Endodermal cell (in vitro differentiated cells): ENCODE measurements at places on chromosomes 7 and 10.

DNA sequence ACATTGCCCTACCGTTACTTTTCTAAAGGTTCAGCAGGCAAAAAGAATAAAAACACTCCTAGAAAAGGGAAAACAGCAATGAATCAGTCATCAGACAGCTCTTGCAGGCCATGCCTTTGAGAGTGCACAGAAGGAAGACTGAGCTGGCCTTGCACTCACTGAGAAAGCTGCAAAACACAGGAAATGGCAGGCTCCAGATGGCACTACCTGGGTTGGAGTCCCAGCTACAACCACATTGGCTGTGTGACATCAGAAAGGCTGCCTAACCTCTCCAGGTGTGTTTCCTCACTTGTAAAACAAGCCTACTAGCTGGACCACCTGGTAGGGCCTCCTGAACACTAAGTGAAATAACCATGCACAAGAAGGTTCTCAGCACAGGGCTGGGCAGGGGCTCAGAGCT, 113.7 kb downstream of the SFMBT2 start:
- DNase-seq, result no peak

DNA sequence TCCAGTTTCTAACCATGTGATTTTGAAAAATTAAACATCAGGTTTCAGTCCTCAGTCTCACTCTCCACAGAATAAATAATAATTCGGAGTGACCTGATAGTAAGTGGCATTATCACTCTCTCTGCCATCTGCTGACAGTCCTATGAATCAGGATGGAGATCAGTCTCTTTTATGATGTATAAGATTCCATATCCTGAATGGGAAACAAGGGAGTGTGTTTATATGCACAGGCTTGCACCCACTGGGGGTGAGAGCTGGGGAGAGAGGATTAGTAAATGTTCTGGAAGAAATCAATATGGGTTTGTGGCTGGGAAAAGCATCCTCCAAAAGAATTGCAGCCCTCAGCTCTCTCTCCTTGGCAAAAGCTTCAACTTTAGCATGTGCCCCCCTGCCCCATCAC, 45.3 kb downstream of the DGKI start:
- no peak for DNase-seq

GRCh38 chr10:126917975-126918908, 13.0 kb downstream of the DOCK1 start:
- DNase-seq, result no peak

DNA sequence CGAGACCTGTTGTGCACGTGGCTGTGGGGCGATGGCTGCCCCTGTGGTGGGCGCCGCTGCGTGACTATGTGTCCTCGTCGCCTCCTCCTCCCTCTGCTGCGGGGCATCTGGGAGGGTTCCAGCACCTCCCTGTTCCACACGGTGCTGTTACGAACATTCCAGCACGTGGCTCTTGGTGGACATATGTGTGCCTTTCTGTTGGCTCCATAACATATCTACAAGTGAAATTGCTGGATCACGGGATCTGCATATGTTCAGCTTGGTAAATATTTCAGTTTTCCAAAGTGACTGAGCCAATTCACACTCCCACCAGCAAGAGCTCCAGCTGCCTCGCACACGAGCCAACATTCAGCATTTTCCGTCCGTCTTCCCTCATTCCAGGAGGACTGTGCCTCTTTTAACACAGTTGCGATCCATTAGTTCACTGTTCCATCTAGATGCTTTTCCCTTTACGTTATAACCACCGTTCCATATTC, 25.1 kb downstream of the SNX8 start:
- DNase-seq, result no peak

- no peak for DNase-seq
Measured at GRCh38 chr7:23618241-23618640, 21.1 kb downstream of the CCDC126 start.

GRCh38 chr7:67391168-67391567, 394.5 kb downstream of the TYW1 start:
- DNase-seq, result no peak

GRCh38 chr10:77494327-77494726, 143.3 kb downstream of the KCNMA1 start:
- DNase-seq, result peak; percentile 79

DNA sequence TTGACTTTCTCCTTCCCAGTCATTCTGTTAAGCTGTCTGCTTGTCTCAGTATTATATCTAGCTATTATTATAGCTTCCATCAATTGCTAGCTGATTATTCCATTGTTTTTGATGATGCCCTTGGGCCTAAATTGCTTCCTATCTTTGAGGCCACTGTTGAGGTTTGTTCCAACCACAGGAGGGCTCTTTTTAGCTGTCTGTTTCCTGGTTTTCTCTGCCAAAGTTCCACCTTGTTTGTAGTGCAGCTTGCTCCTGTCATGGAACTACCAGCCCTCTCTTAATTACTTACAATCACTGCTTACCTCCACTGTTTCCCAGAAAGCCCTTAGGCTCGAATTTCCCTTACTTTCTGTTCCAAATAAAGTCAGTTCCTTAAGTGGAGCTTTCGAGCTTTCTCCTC, 118.7 kb upstream of the SEC61G start:
- DNase-seq, result no peak

DNA sequence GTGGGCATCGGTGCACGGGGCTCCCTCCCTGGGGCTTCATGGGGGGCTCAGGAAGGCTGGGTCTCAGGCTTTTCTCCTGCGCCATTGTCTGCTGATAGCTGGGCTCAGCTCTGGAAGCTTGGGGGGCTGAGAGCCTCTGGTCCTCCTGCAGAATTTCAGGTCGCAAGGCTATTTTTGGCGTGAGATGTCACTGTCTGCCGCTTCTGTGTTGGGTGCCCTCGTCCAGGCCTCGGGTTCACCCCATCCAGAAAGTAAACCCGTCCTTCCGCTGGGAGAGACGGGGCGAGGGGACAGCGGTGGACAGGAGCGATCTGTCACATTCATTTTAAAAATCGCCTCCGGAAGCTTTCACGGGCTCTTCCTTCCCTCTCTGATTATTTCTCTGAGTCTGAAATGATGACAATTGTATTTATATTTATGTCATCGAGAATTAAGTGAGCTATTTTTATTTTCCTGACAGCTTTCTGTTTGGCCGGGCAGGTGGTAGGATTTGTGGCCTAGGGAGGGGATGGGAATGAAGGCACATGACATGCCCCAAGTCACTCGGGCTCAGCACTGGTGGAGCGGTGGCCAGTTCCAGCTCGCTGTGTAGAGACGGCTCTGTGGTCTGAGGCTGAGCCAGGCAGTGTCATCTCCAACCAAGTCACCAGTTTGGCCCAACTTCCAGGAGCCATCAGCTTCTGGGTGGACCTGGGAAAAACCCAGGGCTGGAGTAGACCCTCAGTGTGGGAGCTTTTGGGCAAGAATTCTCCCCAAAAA, 40.7 kb upstream of the AP5Z1 start:
- no peak for DNase-seq

DNA sequence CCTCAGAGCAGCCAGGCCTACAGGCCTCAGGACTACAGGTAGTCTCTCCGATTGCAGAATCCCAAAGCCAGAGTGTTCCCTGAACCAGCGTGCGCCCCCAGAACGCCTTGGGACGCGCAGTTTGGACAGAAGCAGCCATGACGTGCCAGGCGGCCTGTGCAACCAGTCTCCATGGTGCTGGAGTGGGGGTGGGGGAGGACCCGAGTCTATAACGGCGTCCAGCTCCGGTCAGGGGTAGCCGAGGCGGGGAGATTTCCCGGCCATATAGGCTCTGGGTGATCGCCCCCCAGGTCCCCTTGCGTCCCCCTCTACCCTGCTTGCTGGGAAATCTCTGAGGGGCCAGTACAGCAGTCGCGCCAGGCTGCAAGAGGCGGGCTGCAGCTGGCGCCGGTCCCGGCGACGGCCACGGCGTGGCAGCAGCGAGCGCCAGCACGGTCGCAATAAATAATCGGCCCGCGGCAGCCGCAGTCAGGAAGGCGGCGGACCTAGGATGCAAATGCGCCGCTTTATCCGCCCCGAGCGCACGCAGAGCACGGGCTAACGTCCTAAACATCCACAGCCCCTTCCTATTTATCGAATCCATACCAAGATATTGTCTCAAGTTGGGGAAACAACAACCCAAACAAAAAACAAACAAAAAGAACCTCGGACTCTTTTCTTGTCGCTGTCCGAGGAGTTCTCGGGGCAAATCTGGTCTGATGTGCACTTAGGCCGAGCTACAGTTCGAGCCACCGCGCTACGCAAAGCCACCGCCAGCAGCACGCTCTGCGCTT, 1.6 kb downstream of the HOXA3 start:
- peak; percentile 90 for DNase-seq

DNA sequence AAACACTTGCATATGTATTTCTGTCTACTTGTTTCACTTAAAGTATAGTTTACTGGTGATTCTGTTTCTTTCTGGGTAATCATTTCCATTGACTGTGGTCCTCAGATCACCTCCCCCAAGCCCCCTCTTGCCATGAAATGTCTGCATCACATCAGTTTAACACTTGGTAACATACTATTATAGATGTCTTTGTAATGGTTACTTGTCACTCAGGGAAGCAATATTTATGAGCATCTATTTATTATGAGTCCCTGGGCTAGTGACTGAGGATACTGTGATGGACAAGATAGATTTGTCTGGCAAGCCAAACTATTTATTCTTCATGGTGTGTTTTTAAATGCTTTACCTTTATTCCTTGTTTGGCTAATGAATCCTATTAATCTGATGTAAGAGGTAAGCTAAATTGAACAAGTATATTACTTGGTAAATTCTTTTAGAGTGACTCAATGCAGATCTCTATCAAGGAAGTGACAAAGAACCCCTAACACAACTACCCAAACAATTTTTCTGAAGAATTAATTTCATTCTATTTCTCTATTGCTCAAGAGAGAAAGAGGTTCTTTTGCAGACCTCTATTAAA, 270.9 kb downstream of the RELN start:
- DNase-seq, result no peak

- DNase-seq, result no peak
Measured at GRCh38 chr10:114313139-114313538, 74.1 kb downstream of the VWA2 start.

- no peak for DNase-seq
Measured at GRCh38 chr7:73391396-73391795, 42.2 kb upstream of the FZD9 start.

GRCh38 chr7:116570306-116570705, 45.5 kb downstream of the CAV1 start:
- no peak for DNase-seq

DNA sequence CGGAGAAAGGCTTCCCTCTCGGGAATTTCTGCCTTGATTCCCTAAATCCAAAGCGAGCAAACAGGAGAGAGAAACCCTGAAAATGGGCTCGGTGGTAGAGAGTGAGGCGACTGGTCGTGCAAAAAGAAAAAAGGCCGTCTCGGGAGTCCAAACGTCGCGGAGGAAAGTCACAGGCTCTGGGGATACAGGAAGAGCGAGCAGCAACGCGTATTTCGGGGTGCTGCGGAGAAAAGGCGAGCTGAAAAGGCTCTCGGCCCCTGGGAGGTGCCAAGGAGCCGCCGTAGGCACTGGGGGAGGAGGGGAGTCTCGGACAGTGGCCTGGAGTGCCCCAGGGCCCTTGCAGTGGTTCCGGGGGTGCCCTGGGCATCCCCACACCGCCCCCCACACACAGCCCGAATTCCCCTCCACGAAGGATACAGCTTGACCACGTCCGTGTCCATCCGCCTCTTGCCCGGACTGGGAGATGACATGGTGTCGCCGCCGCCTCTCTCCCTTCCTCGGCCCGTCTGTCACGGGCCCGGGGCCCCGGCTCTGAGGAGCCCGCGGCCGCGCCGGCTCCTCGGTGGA, 591 bp downstream of the UBE2H start:
- peak; percentile 71 for DNase-seq

- peak; percentile 49 for DNase-seq
Measured at GRCh38 chr10:18406136-18406535, 245.3 kb downstream of the NSUN6 start.

DNA sequence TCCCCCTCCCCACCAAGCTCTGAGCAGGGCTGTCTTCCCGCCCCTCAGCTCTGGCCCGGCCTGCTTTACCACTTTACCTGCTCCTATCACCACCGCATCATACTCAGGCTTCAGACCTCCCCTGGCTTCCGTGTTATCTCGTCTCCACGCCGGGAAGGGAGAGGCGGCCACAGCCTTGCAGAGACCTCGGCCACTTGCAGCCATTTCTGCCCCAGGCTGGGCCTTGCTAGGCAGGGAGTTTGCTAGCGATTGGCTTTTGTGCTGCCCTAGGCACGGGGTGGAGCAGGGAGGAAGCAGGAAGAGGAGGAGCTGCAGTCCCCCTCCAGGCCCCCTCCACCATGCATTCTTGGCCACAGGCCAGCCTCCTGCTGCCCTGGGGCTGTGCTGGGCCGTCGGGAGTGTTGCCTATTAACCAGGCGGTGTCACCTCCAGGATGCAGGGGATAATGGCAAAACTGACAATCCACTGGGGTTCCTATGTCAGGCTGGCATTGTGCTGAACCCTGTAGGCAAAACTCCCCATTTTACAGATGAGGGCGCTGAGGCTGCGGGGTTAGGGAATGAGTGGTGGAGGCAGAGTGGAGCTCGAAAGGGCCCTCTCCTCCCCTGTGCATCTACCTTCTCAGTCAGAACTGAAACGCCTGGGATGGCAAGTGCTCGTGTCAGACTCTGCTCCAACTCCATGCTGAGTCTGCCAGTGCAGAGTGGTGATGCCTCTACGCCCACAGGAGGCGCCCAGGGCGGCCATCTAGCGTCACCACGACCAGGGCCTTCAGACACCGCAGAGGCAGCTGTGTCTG, at the start of gene PYROXD2:
Gene PYROXD2 (minus strand): TSS at position 251 of the 799 bp plus-strand sequence. CDS start 47 bp downstream, at position 204.
- DNase-seq, result peak; percentile 94

- no peak for DNase-seq
Measured at GRCh38 chr10:35570397-35570796, 34.7 kb upstream of the GJD4 start.

GRCh38 chr7:118109607-118110006, 74.4 kb upstream of the LSM8 start:
- no peak for DNase-seq

- DNase-seq, result no peak
Measured at GRCh38 chr7:78993341-78993740, 460.1 kb downstream of the MAGI2 start.

- no peak for DNase-seq
Measured at GRCh38 chr7:11341285-11341944, 367.7 kb downstream of the PHF14 start.

- no peak for DNase-seq
Measured at GRCh38 chr10:61332581-61332980, 120.6 kb downstream of the TMEM26 start.

DNA sequence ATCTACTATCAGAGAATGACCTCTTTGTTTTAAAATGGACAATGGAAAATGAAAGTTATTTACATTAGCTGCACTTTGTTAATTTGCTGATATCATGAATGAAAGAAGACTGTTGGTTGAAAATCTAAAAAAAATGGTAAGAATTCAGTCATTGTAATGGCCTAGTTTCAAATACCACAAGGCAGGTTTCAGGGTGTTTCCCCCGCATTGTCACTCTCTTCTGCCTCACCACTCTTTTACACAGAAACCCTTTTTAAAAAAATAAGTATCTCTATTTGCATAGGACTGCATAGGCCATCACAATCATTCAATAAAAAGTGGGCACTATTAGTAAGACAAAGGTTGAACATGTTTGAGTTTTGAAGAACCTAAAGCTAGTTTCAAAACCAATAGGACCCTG, 737.1 kb downstream of the INHBA start:
- no peak for DNase-seq
